Stimulated activated CD8-positive, alpha-beta memory T cell treated with anti-CD3 and anti-CD28 coated beads, Interleukin-2, amount 100 ng/mL, for 48 hours (primary cell): ENCODE measurements at places on chromosomes 12 and 14.

GRCh38 chr14:35248476-35248788, 43.8 kb upstream of the PSMA6 start:
- no peak for DNase-seq

DNA sequence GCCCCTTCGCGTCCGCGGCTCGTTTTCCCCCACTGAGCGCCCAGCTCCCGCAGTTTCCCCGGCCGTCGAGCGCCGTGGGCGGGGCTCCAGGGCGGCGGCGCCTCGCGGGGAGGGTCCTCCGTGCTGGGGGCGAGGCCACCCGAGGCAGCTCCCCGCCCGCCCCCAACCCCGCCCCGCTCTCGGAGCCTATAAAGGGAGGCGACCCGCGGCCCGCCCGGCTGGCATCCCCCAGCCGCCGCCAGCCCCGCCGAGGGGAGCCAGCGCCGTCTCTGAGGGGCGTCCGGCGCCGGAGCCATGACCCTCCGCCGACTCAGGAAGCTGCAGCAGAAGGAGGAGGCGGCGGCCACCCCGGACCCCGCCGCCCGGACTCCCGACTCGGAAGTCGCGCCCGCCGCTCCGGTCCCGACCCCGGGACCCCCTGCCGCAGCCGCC, at the start of gene TAMALIN:
Gene TAMALIN, plus strand, starts transcription at position 221 of the 432 bp plus-strand sequence. Its CDS starts 74 bp downstream, at position 295.
- DNase-seq = peak; percentile 62

DNA sequence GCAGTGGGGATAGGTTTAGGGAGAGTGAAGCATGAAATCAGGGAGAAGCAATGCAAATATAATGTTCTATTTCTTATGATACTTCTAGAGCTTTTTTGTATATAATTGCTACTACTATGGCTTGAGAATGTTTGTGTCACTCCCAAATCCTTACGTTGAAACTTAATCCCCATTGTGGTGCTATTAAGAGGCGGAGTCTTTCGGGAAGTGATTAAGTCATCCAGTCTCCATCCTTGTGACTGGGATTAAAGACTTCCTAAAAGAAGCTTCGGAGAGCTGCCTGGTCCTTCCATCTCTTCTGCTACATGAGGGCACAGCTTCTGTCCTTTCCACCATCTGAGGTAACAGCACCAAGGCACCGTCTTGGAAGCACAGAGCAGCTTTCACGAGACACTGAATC, 81.2 kb downstream of the COX16 start:
- no peak for DNase-seq

- no peak for DNase-seq
Observed at GRCh38 chr14:34649344-34649743, 19.4 kb upstream of the SNX6 start.

DNA sequence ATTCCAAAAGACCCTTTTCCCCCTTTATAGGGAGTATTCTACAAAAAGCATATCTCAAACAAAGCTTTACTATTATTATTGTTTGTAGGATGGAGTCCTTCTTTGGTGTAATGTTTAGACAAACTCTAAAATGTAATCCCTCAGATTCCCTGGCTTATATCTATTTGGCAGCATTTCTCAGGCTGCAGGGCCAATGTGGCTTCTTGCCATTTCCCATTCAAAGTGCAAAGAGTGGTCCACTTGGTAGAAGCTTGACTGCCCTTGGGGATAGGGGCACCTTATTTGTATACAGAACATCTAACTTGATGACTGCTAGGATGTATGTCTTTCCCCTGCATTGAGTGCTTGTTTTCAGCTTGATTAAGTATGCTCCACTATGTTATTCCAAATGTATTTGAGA, 242.7 kb downstream of the PRKD1 start:
- DNase-seq = no peak

GRCh38 chr12:114938487-114939210, 254.7 kb upstream of the TBX3 start:
- DNase-seq = no peak
